Spinal cord (tissue), 10 donors: ENCODE measurements at places on chromosomes 3 and 15. TPM values are rescaled to one million over a fixed set of nuclear protein-coding genes. Genes with fewer than 3 reads are reported as not detected.

The IL20RB gene
- polyA plus RNA-seq = 0.67 TPM

The SELENOS gene
- 63.0 TPM for polyA plus RNA-seq

The HSPBAP1 gene
- polyA plus RNA-seq = 9.0 TPM

The MTFMT gene
- polyA plus RNA-seq = 17.5 TPM

The DNAH1 gene
- 12.9 TPM for polyA plus RNA-seq

The MBNL1 gene
- 35.9 TPM for polyA plus RNA-seq

The DAPK2 gene
- polyA plus RNA-seq = 6.7 TPM

The ADGRG7 gene
- polyA plus RNA-seq = not detected

The MLH1 gene
- 49.4 TPM for polyA plus RNA-seq

The PTX3 gene
- 10.4 TPM for polyA plus RNA-seq

The LRRC49 gene
- polyA plus RNA-seq = 56.2 TPM

The ARHGAP31 gene
- polyA plus RNA-seq = 17.5 TPM
